Activated T-helper 1 cell treated with Interleukin-2 at 50 U/mL for 16 hours (primary cell): ENCODE measurements at places on chromosomes 12 and 14.

DNA sequence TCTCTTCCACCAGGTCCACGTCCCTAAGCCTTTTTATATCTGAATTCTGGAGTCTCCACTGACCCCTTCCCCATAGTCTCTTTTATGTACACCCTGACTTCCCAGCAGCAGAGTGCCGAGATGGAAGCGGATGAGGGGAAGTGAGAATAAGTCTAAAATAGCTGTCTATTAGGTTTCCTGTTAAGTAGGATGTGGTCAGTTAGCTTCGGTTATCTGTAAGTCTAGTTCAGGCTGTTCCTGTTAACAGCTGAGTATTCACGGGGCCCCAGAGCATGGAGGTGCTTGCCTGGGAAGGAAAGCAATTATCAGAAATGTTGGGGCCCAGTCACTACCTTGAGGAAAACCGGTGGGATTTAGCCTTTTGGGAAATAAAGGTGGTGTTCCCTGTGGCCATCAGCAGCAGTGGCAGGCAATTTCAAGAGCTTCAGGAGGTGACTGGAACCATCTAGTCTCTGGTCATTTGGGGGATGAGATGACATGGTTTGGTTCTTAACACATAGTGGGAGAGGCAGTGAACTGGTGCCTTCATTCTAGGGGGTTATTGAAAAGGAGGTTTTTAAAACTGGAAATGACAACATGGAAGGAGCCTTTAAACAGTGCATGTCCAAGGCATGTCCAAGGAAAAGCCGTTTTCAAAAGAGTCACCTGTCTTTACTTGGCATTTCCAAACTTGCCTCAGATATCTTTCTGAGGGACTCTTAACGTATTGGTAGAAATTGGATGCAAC lies 21.8 kb downstream of the CHST11 start:
- DNase-seq = no peak

GRCh38 chr14:60303745-60304144 lies 54.7 kb downstream of the PPM1A start:
- DNase-seq = no peak

- peak; percentile 60 for DNase-seq
Observed at GRCh38 chr12:2752676-2753371, 41.9 kb upstream of the FKBP4 start.

- DNase-seq = no peak
Observed at GRCh38 chr14:90514015-90514398, 117.2 kb downstream of the CALM1 start.

- no peak for DNase-seq
Observed at GRCh38 chr12:131909081-131909751, 14.8 kb downstream of the ULK1 start.

DNA sequence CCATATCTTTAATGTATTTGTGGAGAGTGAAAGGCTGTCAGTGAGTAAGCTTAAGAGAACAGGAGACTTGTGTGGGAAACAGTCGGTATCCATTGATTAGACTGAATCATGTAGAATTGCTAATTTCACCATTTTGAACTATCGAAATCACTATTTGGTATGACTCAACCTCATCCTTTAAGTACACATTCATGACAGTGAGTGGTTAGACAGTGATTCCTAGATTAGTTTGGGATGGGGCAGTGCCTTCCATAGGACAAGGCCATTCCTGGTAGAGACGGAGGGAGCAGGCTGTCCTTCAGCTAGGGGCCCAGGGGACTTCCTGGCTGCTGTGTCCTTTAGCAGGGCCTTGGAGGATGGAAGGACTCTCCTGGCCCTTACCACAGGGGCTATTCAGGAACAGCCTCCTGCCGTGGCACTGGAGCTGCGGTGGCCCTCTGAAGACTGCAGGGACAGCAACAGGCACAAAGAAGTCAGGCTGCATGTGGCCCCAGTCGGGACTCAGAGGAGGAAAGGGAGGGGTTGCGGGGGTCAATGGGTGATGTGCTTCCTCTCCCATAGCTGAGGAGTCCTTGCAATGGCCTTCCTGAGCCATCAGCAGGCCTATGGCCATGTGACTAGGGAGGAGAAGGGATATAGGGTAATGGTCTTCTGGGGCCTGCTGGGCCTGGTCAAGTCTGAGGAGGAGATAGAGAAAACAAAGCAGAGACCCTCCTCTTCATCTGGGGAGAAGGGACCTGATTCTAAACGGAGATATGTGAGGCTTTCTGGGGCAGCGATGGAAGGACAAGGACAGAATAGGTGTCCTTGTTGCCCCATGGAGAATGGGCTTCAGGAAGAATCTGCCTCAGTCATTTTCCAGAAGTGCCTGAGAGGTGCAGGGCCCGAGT lies 11.2 kb downstream of the SERPINA1 start:
- no peak for DNase-seq

GRCh38 chr12:14871247-14871646 lies 14.4 kb downstream of the MGP start:
- no peak for DNase-seq

DNA sequence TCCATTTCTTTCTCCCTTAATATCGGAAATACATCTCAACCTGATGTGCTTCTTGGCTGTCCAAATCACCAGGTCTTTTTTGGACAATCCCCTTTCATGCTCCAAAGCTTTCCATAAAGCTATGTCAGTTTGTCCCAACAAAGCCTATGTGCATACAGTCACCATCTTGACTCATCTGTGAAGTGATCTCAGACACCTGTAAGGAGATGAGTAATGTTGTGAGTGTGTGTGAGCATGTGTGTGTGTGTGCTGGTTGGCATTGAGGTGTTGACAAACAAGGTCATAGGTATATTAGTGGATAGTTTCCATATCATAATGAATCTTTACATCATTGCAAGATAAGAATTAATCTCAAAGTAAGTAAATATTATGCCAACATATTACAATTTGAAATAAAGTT lies 1243.3 kb upstream of the SEL1L start:
- DNase-seq = no peak

DNA sequence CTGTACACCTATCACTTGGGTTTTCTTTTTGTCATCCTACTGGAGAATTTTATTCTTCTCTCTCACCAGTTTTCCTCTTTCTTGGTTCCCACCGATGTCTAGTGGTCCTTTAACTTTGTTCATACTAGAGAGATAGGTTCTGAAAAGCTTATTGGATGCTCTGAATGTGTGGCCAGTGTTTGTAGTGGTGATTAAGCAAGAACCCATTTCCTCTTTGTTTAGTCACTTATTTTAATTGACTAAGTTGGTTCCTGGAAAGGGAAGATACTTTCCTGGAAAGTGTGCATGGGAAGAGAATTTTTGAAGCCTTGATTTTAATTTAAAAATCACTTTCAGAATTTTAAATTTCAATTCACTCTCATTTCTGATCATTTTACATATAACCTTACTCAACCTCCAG lies 127.2 kb downstream of the OTOGL start:
- no peak for DNase-seq

GRCh38 chr14:49194067-49194466 lies 392.1 kb downstream of the RPS29 start:
- DNase-seq = no peak

DNA sequence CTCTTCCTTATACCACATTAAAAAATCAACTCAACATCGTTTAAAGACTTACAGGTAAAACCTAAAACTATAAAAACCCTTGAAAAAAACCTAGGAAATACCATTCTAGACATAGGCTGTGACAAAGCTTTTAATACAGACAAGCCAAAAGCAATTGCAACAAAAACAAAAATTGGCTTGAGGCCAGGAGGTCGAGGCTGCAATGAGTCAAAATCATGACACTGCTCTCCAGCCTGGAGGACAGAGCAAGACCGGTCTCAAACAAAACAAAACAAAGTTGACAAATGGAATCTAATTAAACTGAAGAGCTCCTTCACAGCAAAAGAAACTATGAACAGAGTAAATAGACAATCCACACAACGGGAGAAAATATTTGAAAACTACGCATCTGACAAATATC lies 1057.8 kb downstream of the FSCB start:
- no peak for DNase-seq

DNA sequence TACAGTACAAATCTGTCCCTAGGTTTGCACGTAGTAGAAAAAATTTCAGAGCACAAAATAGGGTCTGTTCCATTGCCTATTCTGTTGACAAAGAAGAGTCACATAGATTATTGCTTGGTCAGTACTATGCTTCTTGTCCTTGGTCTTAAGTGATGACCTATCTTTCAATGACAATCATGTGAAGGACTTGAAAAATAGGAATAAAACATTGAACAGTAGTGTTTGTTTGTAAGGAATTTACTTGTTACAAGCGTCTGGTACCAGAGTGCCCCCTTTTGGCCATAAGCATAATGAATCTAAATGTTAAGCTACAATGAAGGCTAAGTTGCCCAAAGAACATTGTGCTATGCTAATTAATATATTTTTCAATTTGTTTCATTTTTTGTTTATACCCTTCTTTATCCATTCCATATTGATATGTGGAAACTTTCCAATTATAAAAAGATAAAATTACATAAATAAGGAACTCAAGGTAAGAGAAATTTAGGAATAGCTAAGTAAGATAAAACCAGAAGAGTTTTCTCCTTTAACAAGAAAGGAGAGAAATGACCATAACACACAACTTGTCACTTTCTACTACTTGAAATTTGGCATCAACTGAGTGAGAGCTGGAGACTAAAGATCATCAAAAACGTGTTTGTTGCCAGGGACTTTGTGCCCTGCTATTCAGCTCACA lies 204.7 kb downstream of the EPS8 start:
- no peak for DNase-seq

DNA sequence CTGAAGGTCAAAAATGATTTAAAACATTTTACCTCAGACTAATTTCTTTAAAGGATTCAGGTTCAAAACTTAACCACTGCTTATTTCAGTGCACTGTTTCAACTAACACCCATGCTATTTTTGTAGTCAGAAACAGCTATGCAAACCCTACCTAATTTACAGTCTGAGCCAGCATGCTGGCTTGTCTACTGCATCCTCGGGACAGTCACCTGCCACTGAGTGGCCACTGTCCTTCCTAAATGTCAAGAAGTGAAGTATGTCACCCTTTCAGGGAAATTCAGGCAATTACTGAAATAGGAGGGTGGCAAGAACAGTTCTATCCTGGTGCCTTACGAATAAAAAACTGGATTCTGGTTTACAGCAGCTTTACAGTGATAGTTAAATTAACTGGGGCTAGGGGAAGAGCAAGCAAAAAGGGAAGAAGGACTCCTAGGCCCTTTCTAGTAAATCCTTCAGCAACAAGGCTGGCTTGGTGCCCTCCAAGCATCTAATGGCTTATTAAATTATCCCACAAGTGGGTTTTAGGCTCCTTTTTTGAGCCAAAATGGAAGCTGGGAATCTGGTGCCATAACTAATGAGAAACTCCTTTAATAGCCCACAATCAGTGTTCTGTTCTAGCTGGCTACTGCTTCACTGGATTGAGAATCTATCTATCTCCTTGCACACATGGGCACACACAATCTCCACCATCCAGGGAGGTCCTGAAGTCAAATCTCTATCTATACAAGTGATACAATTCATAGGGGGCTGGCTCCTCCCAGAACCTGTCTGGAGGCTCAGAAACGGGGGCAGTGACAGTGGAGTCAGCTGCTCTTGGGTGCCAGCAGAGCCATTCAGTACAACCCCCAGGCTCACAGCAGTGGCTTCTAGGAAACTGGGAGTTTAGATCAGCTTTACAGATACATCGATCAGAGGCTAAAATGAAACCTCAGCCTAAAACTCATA lies 43.4 kb downstream of the SH2B3 start:
- DNase-seq = no peak

- DNase-seq = no peak
Observed at GRCh38 chr12:68602720-68603119, 8.0 kb upstream of the RAP1B start.

DNA sequence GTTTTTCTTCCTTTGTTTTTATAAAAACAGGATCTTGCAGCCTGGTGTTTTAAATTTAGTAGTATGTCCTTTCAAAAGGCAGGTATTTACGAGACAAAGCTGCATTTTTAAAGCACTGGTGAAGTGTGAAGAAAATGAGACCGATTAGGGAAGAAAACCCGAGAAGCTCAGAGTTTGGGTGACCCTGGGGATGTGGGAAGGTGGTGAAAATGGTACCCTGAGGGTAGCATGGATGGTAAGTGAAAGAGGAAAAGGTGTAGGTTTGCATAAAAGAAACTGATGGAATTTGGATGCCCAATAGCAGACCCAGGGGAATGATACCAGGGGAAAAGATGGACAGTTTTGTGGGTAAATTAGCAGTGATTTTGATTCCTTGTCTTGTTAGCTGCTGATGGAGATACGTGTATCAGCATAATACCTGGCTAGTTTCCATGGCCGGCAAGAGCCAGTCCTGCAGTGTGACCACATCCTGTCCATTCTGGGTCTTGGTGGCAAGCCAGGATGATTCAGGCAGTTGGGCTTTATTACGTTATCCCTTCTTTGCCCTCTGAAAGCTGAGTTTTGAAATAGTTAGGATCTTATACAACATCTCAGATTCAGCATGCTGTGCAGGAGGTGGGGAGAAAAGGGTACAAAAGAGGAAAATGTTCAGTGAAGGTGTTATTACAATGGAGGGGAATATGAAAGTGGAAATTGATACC lies 8.9 kb downstream of the BICD1 start:
- DNase-seq = no peak

DNA sequence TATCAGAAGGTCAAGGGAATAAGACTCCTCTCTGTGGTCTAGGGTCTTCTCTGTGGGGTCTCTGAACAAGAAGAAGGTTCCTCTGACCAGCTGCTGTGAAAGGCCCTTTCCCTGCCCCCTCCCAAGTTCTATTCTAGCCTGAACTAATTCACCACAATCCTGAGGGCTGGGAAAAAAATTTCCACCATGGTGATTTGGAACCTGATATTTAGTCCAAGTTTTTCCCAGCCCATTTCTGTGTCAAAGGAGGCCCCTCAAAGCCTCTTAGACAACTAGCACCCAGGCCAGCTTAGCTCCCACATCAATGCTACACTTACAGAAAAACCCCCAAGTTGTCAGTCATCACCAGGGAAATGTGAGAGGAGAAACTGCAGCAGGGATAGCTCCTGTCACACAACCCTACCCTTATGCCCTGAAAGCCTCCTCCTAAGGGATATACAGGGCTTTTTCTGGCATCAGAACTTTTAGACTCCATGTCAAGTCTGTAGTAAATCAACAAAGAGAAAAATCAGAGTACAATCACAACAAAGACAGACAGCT lies 4.5 kb downstream of the FMNL3 start:
- DNase-seq = no peak

- DNase-seq = no peak
Observed at GRCh38 chr14:96747608-96748007, 49.6 kb upstream of the VRK1 start.

- DNase-seq = no peak
Observed at GRCh38 chr14:75917946-75918335, 63.9 kb downstream of the TGFB3 start.

DNA sequence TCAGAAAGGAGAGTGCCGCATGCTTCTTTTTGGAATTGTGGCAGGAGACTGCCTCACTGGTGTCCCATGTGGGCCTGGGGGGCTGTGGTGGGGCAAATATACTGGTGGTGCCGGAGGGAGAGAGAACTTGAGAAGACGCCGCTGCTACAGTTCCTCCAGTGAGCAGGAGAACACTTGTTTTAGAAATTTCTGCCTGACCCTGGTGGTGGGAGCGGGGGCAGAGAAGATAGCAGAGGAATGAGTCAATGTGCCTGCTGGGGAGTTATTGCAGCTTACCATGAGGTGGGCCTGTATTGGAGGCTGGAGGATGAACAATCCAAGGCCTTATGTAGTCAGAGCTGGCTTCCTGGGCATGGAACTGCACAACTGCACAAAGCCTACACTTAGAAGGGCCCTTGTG lies 211.8 kb downstream of the SNAPC1 start:
- DNase-seq = no peak

GRCh38 chr12:31234955-31235867 lies 90.7 kb downstream of the SINHCAF start:
- DNase-seq = no peak

- no peak for DNase-seq
Observed at GRCh38 chr12:12881151-12881909, 10.0 kb upstream of the GPRC5A start.

GRCh38 chr12:22287776-22288621 lies 46.5 kb downstream of the ST8SIA1 start:
- no peak for DNase-seq

GRCh38 chr12:88591343-88591742 lies 11.1 kb upstream of the KITLG start:
- no peak for DNase-seq
